ENCODE measurements at places on chromosomes 13 and 19.
A peak's percentile ranks its signal among the peaks of the same experiment; 100 is the strongest.

DNA sequence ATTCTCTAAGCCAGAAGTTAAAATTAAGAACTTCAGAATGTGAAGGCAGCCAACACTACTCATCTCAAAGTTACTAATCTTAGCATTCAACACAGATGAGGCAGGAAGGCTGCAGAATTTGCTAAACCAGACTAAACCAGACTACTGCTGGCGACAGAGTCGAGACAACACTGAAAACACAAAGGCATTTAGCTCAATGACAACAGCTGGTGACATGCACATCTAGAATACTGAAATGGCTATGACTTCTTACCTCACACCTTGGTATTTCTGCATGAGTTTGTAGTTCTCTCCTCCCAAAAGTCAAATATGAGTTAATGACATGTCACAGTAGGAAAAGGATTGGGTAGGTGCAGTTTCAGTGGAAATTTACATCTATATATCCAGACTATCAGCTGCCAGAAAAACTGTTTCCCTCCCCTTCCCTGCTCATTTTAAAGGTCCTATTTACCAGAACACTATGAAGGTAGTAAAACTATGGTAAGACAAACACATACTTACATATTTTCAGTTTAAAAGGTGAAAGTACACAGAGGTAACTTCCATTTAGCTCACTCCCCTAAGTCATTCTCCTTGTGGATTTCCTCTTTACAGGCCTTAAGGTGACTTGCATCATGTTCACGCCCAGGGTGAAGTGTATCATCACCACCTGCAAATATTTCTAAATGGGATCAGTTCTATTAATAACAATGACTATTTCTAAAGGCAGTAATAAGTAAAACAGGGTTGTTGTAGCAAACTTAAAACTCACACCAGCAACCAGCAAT is 21.4 kb downstream of the FOXO1 start:
- no peak for DNase-seq

DNA sequence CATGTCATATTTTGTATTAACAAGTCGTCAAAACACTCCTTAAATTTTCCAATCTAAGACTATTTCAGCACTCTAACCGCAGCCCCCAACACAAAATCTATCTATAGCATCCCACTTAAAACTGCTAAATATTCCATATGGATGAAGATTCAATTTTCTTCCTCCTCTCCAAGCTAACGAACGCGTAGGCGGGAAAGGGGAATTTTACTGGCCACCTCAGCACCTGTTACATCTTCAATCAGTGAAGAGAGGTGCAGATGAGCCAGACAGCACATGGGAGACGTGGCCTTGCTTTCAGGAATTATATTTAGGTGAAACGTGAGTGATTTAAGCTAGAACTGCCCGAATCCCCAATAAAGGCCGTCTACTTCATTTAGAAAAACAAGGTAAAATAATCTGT is 1.1 kb downstream of the RBM26 start:
- no peak for DNase-seq

GRCh38 chr13:108326309-108326708 is 56.8 kb downstream of the TNFSF13B start:
- DNase-seq, result peak; percentile 33

DNA sequence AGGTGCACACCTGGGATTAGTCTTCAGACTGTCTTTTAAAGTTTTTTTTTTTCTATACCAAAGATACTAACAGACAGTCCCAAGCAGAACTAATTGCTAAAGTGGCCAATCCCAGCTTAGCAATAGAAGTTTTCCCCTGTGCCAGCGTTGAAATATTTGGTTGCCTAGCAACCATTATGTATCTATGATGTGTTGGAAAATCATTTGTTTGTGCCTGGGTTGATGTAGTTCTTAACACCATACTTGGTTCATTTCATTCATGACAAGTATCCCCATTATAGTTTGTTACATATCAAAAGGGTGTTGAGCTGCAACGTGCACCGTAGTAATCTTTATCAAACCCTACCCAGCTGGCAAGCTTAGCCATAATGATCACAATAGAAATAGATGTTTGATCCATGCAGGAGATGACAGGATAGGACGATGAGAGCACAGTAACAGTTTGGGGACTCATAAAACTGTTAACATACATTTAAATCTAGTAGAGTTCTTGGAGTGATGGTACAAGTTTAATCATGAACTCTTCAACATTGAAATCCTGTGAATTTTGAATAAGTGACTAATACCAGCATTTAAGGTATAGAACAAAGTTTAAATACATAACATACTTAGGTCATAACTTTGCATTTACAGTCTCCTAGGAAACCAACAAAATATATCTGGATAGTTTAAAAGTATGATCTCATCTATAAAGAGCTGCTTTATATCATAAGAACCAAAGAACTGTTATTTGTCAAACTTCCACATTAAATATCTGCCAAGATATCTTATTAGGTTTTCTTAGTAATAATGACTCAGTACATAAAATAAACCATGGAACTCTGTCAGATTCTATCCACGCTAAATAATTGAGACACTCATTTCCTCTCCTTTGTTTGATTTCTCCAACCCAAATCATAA is 73.4 kb downstream of the MBNL2 start:
- peak; percentile 34 for DNase-seq

GRCh38 chr13:49760558-49760957 is 31.9 kb downstream of the KPNA3 start:
- no peak for DNase-seq

DNA sequence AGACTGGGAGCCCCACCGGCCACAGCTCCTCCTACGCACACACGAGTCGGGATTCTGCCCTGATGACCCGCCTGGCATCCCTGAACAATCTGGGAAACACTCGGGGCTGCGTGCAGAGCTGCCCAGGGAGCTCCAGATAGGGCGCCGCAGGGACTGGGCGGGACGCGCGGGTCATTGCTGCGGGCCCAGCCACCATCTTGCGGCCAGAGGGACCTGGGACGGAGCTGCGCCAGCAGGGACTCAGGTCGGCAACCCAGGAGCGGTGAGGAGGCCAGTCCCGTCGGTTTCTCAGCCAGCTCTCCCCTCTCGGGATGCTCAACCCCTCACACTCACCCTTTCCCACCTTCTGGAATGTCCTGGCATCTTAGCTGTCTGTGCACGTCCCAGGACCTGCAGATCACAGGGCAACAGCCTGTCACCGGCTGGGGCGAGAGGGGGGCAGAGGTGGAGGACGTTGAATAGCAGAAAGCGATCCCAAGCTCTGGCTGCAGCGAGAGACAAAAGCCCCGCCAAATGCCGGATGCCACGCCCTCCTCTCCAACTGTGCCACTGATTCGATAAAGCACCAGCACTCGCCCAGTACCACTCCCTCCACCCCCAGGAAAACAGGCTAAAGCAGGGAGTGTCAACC is 20.4 kb upstream of the ZNF91 start:
- DNase-seq, result no peak

DNA sequence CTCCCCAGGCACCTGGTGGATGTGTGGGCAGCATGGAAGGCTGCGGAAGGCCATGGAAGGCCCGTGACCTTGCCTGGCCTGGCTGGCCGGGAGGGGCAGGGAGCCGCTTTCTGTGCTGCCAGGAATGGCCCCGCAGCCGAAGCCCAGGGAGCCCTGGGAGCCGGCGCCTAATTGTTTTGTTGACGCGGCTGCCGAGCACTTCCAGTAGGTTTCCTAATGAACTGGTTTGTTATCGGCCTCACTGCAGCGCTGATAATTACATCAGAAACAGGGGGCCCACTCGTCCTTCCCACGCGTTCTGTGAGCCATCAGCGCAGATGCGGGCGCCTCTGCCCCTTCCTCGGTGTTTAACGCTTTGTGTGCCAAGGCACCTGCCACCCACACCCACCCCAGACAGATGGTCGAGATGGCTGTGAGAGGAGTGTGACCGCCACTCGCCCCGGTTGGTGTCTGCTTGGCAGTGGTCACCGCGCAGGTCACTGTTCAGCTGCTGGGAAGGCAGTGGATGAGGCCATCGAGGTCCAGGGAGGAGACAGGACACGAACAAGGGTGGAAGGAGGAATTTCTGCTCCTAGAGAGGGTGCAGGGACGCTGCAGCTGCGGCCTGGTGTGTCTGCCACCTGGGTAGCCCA is 124.5 kb downstream of the KDM4B start:
- no peak for DNase-seq

DNA sequence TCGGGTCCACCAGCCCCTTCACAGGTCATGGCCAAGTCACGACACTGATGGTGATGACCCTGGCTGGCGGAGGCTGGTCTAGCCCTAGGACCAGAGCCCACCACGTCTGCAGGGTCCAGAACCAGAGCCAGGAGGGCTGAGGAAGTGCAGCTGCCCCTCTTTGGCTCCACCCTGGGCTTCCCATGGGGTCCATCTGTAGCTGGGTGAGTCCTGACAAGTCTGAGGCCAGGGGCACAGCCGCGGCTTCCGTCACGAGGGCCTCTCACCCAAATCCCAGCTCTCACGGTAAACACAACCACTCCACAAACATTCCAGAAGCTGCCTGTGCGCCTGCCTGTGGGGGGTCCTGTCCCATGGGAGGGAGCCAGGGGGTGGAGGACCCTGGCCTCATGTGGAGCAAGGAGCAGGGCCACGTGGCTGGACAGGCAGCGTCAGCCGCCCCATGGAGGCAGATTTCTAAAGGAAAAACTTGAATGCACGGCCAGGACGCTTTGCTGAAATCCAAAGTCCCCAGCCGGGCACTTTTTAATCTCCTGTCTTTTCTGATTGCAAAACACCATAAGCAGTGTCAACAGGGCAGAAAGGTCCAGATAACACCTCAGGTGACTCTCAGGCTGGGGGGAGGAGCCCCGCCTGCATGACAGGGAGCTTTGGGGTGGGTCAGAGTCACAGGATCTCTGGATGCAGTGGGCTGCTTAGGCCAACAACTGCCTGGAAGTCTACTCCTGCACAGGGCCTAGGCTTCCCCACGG is 29.9 kb downstream of the CEBPG start:
- DNase-seq, result no peak

- DNase-seq, result no peak
Observed at GRCh38 chr19:37933937-37934358, 26.9 kb downstream of the SIPA1L3 start.

GRCh38 chr13:71663431-71663830 is 203.6 kb downstream of the DACH1 start:
- DNase-seq, result no peak

GRCh38 chr19:5106191-5106726 is 137.3 kb downstream of the KDM4B start:
- DNase-seq, result no peak

GRCh38 chr13:47903836-47904235 is 97.2 kb downstream of the SUCLA2 start:
- no peak for DNase-seq

DNA sequence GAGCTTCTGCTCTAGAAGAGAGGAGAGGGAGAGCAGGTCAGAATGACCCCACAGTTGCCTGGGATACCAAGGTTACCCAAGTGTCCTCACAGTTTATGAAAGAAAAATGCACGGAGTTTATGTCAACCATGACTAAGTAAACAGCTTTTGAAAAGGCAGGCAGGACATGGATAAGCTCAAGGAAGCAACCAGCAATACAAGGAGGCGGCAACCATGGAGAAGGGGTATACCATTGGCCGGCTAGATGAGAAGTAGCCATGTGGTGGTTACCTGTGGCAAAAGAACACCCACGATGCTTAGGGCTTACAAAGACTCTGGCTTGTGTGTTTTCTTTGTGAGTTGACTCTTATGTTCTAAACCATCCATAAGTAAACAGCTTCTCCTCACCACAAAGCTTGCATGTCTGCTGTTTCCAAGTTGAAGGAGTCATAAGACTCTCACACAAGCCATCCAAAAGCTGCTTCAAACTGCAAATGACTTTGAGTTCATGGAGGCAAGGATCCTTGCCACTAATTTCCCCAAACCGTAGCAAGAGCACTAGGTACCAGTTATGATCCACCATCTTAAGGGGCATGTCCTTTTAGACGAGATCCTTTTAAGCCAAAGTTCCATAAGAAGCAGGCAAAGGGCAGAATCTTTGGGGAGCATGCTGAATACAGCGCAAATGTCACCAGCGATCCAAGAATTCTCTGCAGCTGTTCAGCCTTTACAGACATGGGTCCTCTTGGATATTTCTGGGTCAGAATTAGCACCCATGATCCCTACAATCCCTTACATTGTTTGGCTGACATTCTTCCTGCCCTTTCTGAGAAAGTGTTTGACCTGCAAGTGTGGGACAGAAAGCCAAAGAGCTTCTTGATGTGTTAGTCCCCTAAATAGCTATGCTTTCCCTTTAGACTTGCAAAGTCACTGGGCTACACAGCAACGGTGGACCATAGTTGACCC is 74.8 kb upstream of the IPO5 start:
- DNase-seq, result no peak
